ENCODE measurements at places on chromosomes 1 and 21. TPM values are rescaled to one million over a fixed set of nuclear protein-coding genes. Genes with fewer than 3 reads are reported as not detected.

Gene SPEN
- 10.4 TPM for total RNA-seq

Gene OR10X1
- not detected for total RNA-seq

Gene FAAH
- 12.8 TPM for total RNA-seq

Gene RASAL2
- 10.1 TPM for total RNA-seq

Gene SEMA4A
- total RNA-seq: 1.4 TPM

Gene PCAT6
- not detected for total RNA-seq

Gene SELL
- total RNA-seq: not detected

Gene HIPK1
- total RNA-seq: 19.2 TPM

Gene CCDC185
- total RNA-seq: not detected

Gene RNASEL
- total RNA-seq: 2.5 TPM

Gene CYB5RL
- total RNA-seq: 2.8 TPM

All from epithelial cell of proximal tubule (primary cell).